ENCODE measurements at places on chromosomes 13 and 19.

DNA sequence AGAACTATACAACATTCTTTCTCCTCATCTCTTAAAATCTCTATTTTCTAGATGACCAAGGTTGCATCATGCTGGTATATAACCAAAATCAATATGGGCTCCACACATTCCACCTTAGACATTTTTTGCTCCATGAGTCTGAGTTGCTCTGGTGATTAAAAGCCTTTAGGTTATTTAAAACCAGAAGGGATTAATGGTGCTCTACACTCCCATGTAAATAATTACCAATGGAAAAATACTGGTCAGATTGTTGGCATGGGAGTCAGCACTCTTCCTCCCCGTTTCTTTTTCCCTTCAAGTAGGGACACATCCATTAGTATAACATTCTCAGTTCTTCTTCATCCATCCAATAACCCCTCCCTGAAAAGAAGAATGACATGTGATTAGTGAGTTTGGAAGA lies 747.7 kb downstream of the PCDH17 start:
- no peak for DNase-seq

DNA sequence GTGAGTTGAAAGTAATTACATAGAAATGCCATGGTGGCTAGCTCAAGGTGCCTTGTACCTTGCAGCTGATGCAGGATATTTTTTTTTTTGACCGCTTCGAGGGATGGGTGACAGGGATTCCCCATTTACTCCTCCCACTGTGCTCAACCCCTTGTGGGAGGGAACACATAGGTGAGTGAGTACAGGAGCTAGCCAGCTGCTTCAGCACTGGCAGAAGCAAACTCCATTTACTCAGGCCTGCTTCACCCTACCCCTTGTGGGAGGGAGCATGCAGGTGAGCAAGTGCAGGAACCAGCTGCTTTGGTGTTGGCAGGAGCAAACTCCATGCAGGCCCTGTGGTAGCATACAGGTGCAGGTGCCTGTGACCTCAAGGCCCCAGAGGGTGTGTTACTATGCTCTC lies 330.1 kb downstream of the TDRD3 start:
- no peak for DNase-seq

GRCh38 chr13:108200781-108201398 lies 14.4 kb downstream of the LIG4 start:
- DNase-seq: no peak

DNA sequence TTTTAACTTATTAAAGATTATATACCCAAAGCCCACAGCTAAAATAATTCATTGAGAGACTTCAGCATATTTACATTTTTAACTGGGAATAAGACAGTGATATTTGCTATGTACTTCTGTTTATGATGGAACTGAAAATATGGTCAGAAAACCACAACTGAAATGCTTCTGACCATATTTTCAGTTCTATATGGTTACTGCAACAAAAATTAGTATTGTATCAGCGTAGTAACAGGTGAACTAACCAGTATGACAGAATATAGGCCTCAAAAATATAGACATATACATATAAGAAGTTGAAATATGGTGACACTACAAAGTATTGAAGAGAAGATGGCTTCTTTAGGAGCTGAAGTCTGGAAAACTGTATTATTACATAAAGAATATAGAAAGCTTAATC lies 857.4 kb downstream of the OLFM4 start:
- no peak for DNase-seq

GRCh38 chr19:45147835-45148676 lies 12.7 kb downstream of the NKPD1 start:
- DNase-seq: no peak

DNA sequence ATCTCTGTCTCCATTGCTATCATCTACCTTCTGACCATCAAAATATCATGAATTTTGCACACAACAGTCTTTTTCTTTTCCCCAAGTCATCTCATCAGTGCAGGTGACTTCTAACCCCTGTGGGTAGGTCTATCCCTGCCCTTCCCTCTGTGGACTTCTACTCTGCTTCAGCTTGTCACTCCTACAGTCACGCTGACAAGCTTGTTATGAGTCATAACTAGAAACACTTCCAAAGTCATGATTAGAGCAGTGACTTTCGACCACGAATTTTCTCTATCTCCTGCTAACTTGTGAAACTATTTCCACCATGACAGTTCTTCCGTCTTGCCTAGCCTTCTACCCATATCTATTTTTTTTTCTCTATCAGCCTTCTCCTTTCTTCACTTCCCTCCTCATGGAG lies 343.7 kb upstream of the ARGLU1 start:
- no peak for DNase-seq

- DNase-seq: no peak
Measured at GRCh38 chr13:96771486-96772367, 222.5 kb downstream of the OXGR1 start.

DNA sequence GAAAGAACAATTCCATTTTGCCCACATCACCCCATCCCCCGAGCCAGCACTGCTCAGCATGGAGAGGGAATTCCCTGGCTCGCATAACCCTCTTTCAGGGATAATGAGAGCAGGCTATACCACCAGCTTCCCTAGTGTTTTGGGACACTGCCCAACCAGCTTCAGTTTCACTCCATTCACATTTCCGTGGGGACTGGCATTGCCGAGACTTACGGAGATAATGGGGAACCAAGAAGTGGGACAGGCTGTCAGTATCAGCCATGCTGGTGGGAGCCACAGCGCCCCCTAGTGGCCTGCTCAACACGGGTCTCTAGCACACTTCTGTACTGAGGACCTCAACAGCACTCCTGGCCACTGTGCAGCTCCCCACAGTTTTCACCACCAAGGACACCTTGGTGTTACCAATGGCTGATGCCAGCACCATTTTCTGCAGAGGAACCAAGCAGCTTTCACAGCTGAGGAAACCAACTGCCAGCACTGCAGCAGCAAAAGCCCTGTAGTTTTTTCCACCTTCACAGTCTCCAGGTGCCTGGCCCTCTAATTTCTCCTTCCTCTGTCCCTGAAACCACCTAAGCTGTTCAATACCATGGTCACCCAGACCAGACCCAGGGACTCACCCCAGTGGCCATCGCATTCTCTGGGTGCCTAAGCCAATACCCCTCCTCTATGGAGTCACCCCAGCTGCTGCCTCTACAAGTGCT lies 23.7 kb downstream of the SLC6A16 start:
- DNase-seq: peak; percentile 47

- no peak for DNase-seq
Measured at GRCh38 chr19:12628040-12629022, 17.6 kb downstream of the ZNF791 start.

GRCh38 chr19:5045029-5045428 lies 76.1 kb downstream of the KDM4B start:
- no peak for DNase-seq

DNA sequence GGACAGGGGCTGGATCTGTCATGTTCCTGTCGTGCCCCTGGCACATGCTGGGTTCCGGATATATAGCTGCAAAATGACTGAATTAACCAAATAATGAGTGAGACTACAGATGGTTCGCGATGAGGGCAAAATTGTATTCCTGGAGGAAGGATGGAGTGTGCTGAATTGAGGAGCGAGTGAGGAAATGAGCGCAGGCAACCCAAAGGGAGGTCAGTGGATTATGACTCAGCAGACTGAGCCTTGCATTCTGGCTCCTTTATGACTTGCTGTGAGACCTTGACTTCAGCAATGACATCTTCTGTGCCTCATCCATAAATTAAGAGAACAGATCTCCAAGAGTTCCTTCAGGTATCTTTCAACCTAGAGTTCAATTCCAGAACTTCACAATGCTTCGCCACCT lies 115.0 kb upstream of the CLDN10 start:
- DNase-seq: no peak

DNA sequence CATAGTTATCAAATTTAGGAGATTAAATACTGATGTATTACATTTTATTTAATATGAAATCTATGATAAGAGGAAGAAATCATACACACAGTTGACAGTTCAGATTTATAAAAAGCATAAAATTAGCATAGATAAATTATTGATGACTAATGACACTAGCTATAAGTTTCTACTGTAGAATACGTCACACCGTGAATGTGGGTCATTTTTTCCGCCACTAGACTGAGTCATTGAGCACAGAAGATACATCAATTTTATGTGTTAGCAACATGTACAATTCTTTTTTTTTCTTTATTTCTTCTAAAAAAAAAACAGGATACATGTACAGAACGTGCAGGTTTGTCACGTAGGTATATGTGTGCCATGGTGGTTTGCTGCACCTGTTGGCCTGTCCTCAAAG lies 22.2 kb downstream of the AP2S1 start:
- no peak for DNase-seq

DNA sequence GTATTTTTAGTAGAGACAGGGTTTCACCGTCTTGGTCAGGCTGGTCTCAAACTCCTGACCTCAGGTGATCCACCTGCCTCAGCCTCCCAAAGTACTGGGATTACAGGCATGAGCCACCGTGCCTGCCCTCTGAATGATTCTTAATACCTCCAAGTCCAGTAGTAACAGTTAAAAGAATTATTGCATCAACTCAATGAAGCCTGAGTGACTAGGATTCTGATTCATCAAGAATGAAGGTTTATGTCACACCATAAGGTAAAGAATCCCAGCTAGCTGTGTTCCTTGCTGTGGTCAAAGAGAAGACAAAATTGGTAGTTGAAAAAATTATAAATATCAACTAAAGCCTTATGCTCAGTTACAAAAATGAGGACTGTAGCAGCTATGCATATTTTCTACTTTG lies 81.2 kb upstream of the ABCC4 start:
- no peak for DNase-seq

DNA sequence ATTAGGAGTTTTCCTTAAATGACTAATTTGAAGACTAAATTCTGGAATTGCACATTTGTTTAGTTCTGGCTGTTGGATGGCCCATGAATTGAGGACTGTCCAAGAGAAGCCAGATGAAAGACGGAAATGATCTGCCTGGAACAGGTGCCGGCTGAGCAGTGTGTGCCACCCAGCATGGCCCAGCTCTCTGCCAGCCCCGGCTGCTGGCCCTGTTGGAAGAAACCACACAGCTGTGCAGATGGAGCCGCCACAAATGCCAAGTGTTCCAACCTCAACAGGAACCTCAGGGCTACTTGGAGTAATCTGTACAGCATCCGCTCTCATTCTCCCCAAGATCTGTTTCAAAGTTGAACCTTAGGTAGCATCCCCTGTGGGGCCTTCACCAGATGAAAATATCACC lies 67.0 kb upstream of the STARD13 start:
- no peak for DNase-seq

DNA sequence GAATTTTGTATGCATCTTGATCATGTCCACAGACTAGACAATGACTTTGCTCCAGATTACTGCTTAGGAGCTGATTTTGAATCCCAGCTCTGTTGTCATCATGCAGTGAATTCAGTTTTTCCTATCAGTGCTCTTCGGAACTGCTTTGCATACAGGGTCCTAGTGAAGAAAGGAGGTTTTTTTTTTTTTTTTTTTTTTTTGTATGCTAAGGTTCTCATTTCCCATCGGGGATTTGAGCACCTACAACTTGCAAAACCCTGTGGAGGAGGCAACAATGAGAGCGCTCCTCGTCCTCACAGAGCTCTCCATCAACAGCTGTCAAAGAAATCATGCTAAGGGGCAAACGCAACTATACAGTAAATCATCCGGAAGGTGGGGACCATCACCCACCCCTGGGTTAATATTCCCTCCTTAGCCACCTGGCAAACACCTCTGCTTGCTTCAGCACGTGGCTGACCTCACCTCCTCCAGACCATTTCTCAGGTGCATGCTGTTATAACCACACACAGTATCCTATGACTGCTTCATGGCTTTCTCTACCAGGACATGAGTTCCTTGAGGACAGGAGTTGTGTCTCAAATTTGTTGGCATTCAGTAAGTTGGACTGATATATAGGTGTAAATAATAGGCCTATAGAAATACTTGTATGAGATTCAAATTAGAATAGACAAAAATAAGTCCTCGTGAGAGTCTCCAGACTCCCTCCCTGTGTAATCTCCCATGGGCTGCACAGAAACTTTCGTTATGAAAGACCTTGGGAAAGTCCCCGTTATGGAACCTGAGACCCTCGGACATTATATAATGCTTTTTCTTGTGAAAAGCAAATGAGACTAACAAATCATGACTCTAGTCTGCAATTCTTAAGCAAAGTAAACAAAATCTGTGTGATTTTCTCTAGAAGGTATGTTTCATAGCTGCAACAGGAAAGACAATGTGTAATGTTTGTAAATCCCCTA lies 113.8 kb downstream of the KATNAL1 start:
- no peak for DNase-seq

GRCh38 chr13:97325738-97326137 lies 103.6 kb downstream of the MBNL2 start:
- DNase-seq: no peak

DNA sequence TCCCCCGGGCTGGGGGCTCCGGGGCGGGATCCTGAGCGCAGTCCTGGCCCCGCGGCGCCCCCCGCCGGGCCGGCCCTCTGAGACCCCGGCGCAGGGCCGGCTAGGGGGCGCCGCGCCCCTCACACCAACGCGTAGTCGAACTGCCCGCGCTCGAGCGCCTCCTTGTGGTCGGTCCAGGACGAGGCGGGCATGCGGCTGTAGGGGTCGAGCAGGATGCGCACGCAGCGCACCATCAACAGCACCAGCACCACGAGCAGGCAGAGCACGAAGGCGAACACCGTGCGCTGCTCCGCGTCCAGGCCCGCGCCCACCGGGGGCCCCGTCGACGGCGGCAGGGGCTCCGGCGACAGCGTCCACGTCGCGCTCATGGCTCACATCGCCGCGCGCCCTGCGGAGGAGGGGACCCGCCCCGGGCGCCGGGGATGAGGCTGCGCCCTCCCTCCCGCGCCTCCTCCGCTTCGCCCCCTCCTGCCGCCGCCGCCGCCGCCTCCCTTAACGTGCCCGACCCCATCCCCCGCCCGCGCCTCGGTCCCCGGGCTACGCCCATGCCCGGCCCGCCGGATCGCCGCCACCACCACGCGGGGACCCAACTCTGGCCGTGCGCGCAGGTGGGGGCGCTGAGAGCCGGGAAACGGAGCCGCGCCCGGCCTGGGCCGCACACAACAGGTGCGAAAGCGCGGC lies 624 bp downstream of the CTXN1 start:
- DNase-seq: peak; percentile 64

- peak; percentile 79 for DNase-seq
Measured at GRCh38 chr13:87671031-87671752, at the start of gene SLITRK5. TSS of gene SLITRK5 (plus strand) at chr13:87671371. CDS start at chr13:87675389, 4,018 bp downstream.

- no peak for DNase-seq
Measured at GRCh38 chr13:88656751-88657150, 985.6 kb downstream of the SLITRK5 start.

- peak; percentile 65 for DNase-seq
Measured at GRCh38 chr13:108176685-108177274, 38.6 kb downstream of the LIG4 start.

DNA sequence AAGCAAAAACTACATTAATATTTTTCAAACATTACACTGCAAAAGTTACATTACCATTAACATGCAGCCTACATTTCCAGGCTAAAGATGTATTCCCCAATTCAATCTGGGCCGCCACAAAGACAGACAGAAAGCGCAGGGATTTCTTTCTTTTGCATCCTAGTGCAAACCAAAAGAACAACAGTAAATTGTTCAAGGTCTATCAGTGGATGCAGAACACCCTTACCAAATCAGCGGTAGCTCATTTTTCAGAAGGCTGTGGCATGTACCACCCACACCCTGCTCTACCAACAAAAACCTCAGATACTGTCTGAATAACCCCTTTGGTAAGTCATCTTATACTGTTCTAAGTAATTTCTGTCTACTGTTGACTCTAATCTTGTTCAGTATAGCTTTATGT lies 3.6 kb downstream of the TPT1 start:
- DNase-seq: no peak

- DNase-seq: no peak
Measured at GRCh38 chr13:39788102-39788501, 132.6 kb downstream of the COG6 start.

GRCh38 chr19:44552324-44552723 lies 22.8 kb upstream of the CEACAM20 start:
- DNase-seq: no peak

GRCh38 chr19:39265321-39265916 lies 2.8 kb upstream of the IFNL2 start:
- no peak for DNase-seq

Data from left colon (tissue), 2 donors.